ENCODE measurements at places on chromosomes 5 and 9. TPM values are rescaled to one million over a fixed set of nuclear protein-coding genes. Genes with fewer than 3 reads are reported as not detected.
A peak's percentile ranks its signal among the peaks of the same experiment; 100 is the strongest.

The SH3TC2 gene
- total RNA-seq = 60.6 TPM

DNA sequence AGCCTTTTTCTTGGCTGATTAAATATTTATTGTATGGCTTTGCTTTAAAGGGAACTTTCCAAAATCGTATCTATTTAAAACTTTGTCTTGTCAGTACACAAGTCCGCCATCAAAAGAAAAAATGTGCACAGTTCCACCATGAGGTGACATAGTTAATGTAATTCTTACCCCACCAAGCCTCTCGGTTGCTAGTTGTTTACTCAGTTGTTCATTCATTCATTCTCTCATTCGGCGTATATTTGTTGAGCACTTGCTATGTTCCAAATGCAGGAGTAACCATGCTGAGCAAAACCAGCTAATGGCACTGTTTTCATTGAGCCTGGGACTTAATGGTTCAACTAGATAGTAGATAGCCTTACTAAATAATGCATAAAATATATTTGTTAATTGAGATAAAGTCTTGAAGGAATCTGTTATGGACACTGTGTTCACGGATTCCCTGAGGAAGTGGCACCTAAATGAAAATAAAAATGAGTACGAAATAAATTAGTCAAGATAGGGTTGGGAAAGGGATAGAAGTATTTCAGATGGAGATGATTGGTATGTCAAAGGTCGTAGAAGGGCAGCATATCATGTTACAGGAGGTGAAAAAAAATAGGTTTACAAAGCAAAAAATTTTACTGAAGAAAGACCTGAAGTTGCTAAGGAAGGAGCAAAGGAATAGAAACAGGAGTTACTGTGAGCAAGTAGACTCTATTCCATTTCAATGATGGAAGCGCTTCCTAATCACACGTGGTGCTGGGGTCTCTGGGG lies 1.5 kb downstream of the DCAF10 start:
- DNase-seq = peak; percentile 7

The MEIKIN gene
- total RNA-seq = not detected

- DNase-seq = no peak
These were observed 97.5 kb downstream of the PHF2 start for GRCh38 chr9:93673839-93674334.

- DNase-seq = no peak
These were observed 95.0 kb downstream of the NSG2 start for GRCh38 chr5:174140452-174141020.

DNA sequence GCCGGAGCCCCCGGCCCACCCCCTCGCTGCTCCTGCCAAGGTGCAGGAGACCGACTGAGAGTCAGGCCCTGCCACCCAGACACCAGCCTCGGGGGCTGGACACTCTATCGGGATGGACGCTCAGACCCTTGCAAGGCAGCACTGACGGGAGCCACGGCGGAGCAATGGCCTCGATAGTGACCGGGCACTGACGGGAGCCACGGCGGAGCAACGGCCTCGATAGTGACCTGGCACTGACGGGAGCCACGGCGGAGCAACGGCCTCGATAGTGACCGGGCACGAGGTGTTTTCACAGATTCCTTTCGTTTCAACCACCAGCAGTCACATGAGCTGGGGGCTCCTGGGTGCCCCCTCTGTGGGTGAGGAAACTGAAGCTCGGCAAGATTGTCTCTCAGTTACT lies 123.6 kb upstream of the PPP1R26 start:
- no peak for DNase-seq

The PCDHB5 gene
- total RNA-seq = 1.7 TPM
